CD4-positive, alpha-beta T cell treated with Interleukin-6 at 100 ng/mL for 8 hours (primary cell): ENCODE measurements at places on chromosomes 2 and 18.
A peak's percentile ranks its signal among the peaks of the same experiment; 100 is the strongest.

- DNase-seq, result no peak
These were observed 2.1 kb upstream of the HSBP1L1 start for GRCh38 chr18:79962311-79962710.

GRCh38 chr2:145383961-145384360 is 864.0 kb upstream of the ZEB2 start:
- DNase-seq, result no peak

GRCh38 chr2:96407919-96408550 is 72.5 kb downstream of the NCAPH start:
- no peak for DNase-seq

GRCh38 chr2:32424739-32425138 is 67.9 kb downstream of the BIRC6 start:
- no peak for DNase-seq

GRCh38 chr2:45745231-45745630 is 93.8 kb downstream of the PRKCE start:
- DNase-seq, result no peak

DNA sequence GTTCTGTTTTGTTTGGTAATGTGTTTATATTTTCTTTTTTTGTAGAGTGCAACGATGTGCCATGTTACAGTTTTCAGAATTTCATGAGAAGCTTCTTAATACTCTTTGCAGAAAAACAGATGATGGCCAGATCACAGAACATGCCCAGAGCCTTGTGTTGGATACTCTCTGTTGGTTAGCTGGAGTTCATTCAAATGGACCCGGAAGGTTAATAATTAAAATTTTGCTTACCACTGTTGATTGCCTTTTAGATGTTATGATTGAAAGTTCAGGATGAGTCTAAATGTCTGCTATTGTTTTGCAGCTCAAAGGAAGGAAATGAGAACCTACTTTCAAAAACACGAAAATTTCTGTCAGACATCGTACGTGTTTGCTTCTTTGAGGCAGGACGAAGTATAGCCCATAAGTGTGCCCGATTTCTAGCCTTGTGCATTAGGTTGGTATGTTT is 85.2 kb downstream of the BIRC6 start:
- no peak for DNase-seq

DNA sequence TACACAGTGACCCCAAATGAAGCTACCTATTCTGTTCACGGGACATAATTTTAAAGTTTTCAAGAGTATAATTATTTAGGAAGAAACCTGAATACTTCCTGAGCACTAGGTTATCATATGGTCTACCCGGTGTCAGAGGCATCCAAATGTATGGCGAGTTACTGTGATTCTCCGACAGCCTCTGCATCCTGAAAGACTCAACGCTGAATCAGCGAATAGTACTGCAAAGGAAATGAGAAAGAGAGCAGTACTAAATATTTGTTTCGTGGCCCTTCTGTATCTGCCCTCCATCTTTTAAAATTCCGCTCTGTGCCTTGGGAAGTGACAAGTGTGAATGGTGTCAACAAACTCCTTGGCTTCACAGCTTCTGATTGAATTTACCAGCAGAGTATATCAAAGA is 358.0 kb upstream of the ZEB2 start:
- no peak for DNase-seq

GRCh38 chr2:148306027-148306426 is 285.1 kb downstream of the MBD5 start:
- DNase-seq, result no peak

- DNase-seq, result no peak
These were observed 275 bp downstream of the HOXD8 start for GRCh38 chr2:176129813-176130146.

DNA sequence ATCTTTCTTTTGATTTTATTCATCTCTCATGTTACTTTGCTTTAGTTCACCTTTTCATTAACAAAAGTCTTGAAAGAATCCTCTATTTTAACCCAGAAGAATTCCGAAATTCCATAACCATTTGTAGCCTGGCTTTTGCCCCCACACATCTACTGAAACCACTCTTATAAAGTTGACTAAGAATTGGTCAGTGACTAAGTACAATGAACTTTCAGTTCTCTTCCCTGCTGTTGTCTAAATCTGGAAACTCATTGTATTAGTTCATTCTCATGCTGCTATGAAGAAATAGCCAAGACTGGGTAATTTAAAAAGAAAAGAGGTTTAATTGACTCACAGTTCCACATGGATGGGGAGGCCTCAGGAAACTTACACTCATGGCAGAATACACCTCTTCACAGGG is 49.9 kb upstream of the PNPT1 start:
- no peak for DNase-seq

DNA sequence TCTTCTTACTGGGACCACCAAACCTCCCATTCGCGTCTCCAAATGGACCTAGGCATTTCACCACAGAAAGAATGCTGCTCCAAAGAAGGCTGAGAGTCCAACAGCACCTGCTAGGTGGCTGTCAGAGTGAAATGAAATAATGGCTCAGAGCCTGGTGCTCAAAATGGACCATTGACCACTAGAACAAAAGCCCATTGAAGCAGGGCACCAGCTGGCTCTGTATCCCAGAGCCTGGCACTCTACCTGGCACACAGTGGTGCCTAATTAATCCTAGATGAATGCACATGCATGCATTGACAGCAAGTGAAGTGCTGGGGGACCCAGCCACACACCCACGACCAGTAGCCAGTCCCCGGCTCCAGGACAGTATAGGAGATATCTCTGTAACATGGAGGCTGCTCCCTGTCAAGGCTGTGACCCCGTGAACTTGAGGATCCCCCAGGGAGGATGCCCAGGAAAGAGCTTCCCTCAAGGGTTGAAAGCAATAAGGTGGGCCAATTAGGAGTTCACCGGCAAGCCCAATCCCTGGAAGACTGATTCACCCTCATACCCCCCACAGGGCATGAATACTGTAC is 261.3 kb downstream of the TNS1 start:
- DNase-seq, result no peak

- DNase-seq, result no peak
These were observed 39.4 kb downstream of the COBLL1 start for GRCh38 chr2:164802095-164802707.

GRCh38 chr2:169361706-169362117 is 622 bp downstream of the LRP2 start:
- DNase-seq, result no peak

- no peak for DNase-seq
These were observed 107.6 kb upstream of the RGPD4 start for GRCh38 chr2:107719141-107719540.

DNA sequence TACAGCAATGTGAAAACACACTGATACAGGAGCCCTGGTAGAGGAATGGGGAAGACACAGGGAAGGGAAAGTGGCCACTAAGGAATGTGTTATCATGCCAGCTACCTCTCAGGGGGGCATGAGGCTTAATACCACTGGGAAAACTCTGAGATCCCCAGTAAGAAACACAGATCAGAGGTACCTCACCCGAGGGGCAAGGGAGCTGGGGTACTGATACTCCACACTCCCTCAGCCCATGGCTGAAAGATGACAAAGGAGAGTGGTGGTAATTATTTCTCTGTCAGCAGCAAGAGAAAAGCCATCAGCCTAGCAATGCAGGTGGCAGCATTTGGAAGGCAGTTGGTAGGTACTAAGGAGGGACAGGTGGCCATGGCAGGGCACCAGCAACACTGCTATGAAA is 434.8 kb downstream of the NBAS start:
- no peak for DNase-seq

- peak; percentile 13 for DNase-seq
These were observed 25.7 kb downstream of the SRBD1 start for GRCh38 chr2:45585267-45585861.

- DNase-seq, result no peak
These were observed 447.0 kb upstream of the TCF4 start for GRCh38 chr18:56034949-56035348.

DNA sequence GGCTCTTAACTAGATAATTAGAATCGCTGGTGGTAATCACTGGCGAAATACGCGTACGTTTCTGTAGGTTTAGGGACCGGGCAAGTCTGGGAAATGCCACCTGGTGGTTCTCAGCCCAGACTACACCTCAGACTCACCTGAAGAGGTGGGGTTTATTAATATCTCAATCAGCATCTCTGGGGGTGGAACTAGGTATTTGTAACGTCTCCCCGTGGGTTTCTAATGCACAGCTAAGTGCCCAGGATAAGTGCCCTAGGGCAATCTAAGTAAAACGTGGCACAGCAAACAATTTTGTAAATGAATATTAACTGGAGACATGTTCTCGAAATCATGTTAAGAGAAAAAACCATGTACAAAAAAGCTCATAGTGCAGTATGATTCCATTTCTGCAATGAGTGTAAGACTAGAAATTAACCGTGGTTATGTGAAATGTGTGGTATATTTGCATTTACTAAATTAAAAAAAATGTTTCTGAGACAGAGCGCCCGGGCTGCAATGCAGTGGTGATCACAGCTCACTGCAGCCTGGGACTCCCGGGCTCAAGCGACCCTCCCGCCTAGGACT is 760 bp upstream of the CNOT11 start:
- peak; percentile 17 for DNase-seq

GRCh38 chr2:107669335-107669734 is 157.4 kb upstream of the RGPD4 start:
- DNase-seq, result no peak

DNA sequence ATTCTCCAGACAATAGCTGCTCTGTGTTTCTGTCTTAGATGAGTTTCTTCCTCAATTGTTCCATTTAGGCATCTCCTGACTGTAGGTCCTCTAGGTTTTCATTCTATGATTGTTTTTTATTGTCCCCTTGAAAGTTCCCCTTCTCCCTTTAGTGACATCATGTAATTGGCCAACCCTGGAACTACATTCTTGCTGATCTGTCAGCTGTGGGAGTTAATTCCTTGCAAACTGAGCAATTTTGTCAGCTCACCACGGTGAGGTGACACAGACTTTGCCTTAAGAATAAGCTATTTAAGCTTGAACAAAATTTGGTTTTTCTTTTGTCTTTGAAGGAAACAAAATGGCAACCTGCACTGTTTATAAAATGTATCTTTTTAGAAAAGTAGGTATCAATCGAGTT is 95.9 kb downstream of the TXNL1 start:
- DNase-seq, result no peak

DNA sequence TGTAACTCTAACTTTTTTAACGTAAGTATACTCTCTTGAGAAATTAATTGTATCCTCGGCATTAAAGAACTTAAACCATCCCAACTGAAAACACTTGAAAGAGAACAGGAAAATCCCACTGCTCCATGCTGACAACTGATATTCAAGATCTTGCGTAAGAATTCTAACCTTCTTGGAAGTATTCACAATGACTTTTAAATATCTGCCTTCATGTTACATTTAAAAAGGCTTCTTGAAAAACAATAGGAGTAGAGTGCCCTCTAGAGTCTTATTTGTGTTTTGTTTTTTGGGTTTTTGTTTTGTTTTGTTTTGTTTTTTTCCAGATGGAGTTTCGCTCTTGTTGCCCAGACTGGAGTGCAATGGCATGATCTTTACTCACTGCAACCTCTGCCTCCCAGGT is 65.4 kb upstream of the DNAJC10 start:
- no peak for DNase-seq

- DNase-seq, result no peak
These were observed 34.0 kb downstream of the SLC4A1AP start for GRCh38 chr2:27697660-27698059.

GRCh38 chr2:605674-606608 is 71.3 kb downstream of the TMEM18 start:
- DNase-seq, result no peak

GRCh38 chr2:176078541-176079284 is 5.0 kb downstream of the EVX2 start:
- DNase-seq, result no peak

GRCh38 chr2:45769854-45770576 is 118.5 kb downstream of the PRKCE start:
- no peak for DNase-seq

GRCh38 chr2:205531072-205531471 is 151.2 kb upstream of the NRP2 start:
- no peak for DNase-seq

GRCh38 chr2:132732694-132733093 is 62.7 kb upstream of the LYPD1 start:
- DNase-seq, result no peak

GRCh38 chr2:100818606-100819369 is 1.2 kb upstream of the NPAS2 start:
- no peak for DNase-seq

DNA sequence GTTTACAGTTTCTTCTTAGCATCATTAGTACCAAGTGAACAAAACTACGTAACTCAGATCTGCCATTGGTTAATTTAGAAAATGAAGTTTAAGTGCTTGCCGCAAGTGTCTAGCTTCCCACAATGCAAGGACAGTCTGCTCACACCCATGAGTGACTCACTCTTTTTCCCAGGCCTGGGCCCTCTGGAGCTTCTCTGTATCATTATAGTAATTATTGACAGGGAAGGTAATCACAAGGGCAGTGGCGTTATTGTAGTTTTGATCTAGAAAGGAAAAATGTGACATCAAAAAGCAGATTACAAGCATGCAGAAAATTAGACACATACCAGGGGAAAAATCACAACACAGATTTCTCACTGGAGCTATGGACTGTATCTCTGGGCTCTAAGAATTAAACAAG is 38.5 kb downstream of the NPC1 start:
- no peak for DNase-seq

- no peak for DNase-seq
These were observed 253.1 kb upstream of the SALL3 start for GRCh38 chr18:78726326-78727056.

- DNase-seq, result no peak
These were observed 113.3 kb downstream of the KIAA1328 start for GRCh38 chr18:36942264-36942663.

- no peak for DNase-seq
These were observed 19.5 kb upstream of the GLS start for GRCh38 chr2:190860985-190861680.

DNA sequence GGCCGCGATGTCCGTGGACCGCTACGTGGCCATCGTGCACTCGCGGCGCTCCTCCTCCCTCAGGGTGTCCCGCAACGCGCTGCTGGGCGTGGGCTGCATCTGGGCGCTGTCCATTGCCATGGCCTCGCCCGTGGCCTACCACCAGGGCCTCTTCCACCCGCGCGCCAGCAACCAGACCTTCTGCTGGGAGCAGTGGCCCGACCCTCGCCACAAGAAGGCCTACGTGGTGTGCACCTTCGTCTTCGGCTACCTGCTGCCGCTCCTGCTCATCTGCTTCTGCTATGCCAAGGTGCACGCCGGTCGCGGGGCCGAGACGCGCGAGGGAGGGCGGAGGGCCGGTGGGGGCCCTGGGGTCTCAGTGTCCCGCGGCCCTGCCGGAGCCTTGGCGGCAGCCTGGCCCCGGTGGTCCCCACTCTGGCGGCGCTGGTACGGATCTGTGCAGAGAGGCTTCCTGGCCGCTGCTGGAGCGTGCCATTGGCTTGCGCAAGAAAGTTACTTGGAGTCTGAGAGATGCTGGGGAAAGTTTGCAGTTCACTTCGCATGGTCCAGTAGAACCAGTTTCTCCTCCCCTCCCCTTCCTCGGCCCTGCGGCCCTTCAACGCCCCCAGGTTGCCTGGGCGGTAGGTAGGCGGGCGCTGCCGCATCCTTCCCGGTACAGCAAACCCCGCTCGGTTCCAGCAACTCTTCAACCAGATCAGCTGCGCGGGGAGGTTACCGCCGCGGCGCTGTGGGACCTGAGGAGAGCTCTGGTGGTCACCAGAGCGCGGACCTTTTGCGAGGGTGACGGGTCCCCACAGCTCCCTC is 1.5 kb downstream of the GALR1 start:
- DNase-seq, result no peak
